ENCODE measurements at places on chromosomes 12 and 14. TPM values are rescaled to one million over a fixed set of nuclear protein-coding genes. Genes with fewer than 3 reads are reported as not detected.

Gene DPPA3
- 1.1 TPM for total RNA-seq

Gene SCAF11
- 168 TPM for total RNA-seq

Gene PTHLH
- total RNA-seq: 0.50 TPM

Gene HOXC5
- total RNA-seq: 1.9 TPM

Gene PTPRB
- 10.9 TPM for total RNA-seq

Gene FOXG1
- total RNA-seq: 5.5 TPM

Gene PRB2
- total RNA-seq: not detected

Gene TMEM52B
- 1.2 TPM for total RNA-seq

Gene HSP90AA1
- total RNA-seq: 638 TPM

Gene SMAGP
- total RNA-seq: 13.5 TPM

Gene RNASE2
- not detected for total RNA-seq

Gene SYNE2
- total RNA-seq: 511 TPM

Gene ARHGAP9
- 29.2 TPM for total RNA-seq

Gene CAPZA3
- total RNA-seq: 52.6 TPM

Gene TSPAN19
- 2.4 TPM for total RNA-seq
